Activated T-helper 2 cell treated with anti-CD3 and anti-CD28 coated beads, Interferon-gamma antibody, Interleukin-2, Interleukin-4, amounts not matched to agents 10 μg/mL and 5 μg/mL and 100 μg/mL, durations not matched to agents 14 hours and 24 hours and 36 hours (primary cell): ENCODE measurements at places on chromosomes 1 and 21. TPM values are rescaled to one million over a fixed set of nuclear protein-coding genes. Genes with fewer than 3 reads are reported as not detected.

P3R3URF gene
- total RNA-seq = not detected in 2 replicates

DNA sequence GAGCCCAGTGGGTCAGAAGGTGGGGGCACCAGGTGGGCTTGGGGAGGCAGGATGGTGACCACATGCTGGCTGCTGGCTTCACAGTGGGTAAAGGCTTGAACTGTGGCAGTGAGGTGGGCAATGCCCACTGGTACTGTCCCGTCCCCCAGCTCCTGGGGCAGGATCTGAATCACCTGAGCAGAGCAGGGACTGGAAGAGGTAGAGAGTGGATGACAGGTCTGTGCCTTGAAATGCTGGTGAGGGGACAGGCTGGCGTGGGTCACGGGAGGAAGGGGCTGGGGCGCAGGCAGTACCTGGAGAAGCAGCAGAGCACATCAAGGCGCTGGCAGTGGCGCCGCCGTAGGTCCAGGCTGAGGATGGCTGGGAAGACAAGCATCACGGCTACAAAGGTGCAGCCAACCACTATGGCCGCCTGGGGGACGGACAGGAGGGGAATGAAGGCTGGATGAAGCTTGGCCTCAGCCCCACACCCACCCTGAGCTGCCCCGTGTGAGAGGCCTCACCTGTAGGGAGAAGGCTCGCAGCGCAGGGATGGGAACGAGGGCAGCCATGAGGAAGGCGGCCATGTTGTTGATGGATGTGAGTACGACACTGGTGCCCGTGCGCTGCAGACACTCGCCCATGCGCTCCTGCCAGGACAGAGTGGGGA lies 14.9 kb downstream of the PTCH2 start:
- H3K4me3 ChIP-seq = no peak overlapping the region
- DNase-seq = no peak
- H3K27me3 ChIP-seq = no peaks in the 10 kb centered on the region
- no peak overlapping the region for H3K27ac ChIP-seq
- no peaks in the 10 kb centered on the region for H3K36me3 ChIP-seq

DNA sequence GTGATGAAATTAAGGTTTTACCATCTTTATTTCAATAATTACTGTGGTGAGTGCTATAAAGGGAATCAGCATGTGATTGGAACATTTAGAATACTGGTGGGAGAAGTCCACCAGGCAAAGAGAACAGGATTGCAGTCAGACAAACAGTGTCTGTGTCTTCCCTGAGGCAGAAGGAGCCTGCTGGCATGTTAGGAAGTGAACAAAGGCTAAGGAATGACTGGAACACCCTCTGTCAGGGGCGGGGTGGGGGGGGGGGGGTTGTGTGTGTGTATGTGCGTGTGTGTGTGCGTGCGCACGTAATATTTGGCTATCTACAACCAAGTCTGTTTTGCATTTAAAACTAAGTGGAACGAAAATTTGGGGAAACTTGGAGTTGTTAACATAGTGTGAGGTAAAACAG lies 30.2 kb downstream of the SRRM1 start:
- peaks cover 81% of the 10 kb centered on the region for H3K36me3 ChIP-seq
- no peak overlapping the region for H3K4me3 ChIP-seq

UMODL1 gene
- not detected in 2 replicates for total RNA-seq

DNA sequence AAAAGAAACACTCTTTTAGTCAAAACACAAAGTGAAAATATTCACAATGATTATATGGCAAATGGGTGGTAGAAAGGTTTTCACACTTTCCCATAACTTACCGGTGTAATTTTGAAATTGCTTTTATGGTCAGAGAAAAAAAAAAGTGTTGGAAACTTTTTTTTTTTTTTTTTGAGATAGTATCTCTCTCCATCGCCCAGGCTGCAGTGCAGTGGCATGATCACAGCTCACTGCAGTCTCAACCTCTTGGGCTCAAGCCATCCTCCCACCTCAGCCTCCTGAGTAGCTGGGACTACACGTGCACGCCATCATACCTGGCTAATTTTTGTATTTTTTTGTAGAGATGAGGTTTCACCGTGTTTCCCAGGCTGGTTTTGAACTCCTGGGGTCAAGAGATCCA lies 3.3 kb downstream of the IFNGR2 start:
- no peak for DNase-seq
- peak overlapping the region; percentile 17 for H3K4me3 ChIP-seq
- peaks cover 30% of the 10 kb centered on the region for H3K4me1 ChIP-seq
- H3K27me3 ChIP-seq = peaks cover 6% of the 10 kb centered on the region

DNA sequence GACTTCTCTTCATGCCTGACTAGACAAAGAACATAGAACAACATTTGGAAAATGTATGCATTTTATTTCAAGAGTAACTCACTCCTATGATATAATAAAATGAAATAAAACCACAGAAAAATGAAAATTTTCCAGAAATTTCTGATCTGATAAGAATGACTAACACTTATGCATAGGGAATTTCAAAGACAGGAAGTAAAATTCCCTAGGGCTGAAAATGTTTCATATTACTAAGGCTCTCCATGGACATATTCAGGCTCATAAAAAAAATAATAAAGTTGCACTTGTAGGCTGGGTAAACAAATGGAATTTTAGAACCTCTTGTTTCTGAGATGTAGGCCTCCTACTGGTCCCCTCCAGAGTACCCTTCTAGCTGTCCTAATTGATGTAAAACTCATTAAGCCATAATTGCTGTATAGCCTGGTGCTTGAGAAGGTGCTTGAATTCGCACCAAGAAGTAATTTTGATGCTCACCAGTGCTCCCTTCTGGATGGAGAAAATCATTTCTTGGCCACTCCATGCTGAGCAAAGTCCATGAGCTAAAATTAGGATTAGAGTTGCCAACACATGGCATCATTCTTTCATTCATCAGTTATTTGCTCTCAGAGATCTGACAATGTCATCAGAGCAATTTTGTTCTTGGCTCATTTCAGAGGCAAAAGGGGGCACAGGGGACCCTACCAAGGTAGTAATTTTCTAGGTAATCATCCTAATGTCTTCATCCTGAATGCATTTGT lies 641.0 kb upstream of the CAMK1G start:
- no peaks in the 10 kb centered on the region for H3K27me3 ChIP-seq
- H3K4me3 ChIP-seq = no peak overlapping the region

DNA sequence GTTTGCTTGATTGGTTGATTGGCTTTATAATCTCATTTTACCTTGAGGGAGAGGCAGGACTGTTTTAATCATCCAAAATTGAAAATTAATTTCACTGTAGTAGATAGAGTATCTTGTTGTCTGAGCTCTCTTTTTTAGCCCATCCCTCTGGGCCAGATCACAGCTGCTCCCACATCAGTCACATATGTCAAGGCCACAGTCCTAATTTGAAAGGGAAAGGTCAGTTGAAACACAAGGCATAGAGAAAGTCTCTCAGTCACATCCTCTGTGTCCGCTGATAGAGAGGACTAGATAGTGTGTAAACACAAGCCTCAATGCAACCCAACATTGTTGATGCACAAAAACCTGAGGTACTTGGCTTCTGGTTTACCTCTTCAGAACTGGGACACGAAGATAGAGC lies 6.8 kb downstream of the C1orf74 start:
- no peak for DNase-seq
- H3K27ac ChIP-seq = peak overlapping the region; percentile 38
- peaks cover 40% of the 10 kb centered on the region for H3K4me1 ChIP-seq
- H3K4me3 ChIP-seq = no peak overlapping the region
